GM23248 (cell line): ENCODE measurements at places on chromosomes 16 and 17. TPM values are rescaled to one million over a fixed set of nuclear protein-coding genes. Genes with fewer than 3 reads are reported as not detected.

GRCh38 chr16:86882586-86883280 is 304.4 kb downstream of the FOXL1 start:
- peaks cover 81% of the 10 kb centered on the region for H3K27me3 ChIP-seq
- peak; percentile 76 for DNase-seq
- no peaks in the 10 kb centered on the region for H3K36me3 ChIP-seq
- no peak overlapping the region for H3K27ac ChIP-seq

- no peak for DNase-seq
- no peaks in the 10 kb centered on the region for H3K36me3 ChIP-seq
- H3K4me3 ChIP-seq, result no peak overlapping the region
- no peaks in the 10 kb centered on the region for H3K4me1 ChIP-seq
- no peaks in the 10 kb centered on the region for H3K27me3 ChIP-seq
Observed at GRCh38 chr17:6323626-6324356, 111.1 kb downstream of the AIPL1 start.

GRCh38 chr16:85686912-85687591 is 1.7 kb downstream of the GINS2 start:
- H3K27ac ChIP-seq, result no peak overlapping the region
- peaks cover 11% of the 10 kb centered on the region; the same call in 1 of the 2 replicates for H3K27me3 ChIP-seq
- H3K4me1 ChIP-seq, result no peaks in the 10 kb centered on the region
- no peak overlapping the region for H3K4me3 ChIP-seq
- DNase-seq, result no peak

GRCh38 chr17:28524476-28525424 is 18.6 kb downstream of the FOXN1 start:
- peaks cover 18% of the 10 kb centered on the region for H3K4me1 ChIP-seq
- peak; percentile 78 for DNase-seq
- no peak overlapping the region for H3K27ac ChIP-seq

The MT4 gene
- total RNA-seq, result not detected in 2 replicates

DNA sequence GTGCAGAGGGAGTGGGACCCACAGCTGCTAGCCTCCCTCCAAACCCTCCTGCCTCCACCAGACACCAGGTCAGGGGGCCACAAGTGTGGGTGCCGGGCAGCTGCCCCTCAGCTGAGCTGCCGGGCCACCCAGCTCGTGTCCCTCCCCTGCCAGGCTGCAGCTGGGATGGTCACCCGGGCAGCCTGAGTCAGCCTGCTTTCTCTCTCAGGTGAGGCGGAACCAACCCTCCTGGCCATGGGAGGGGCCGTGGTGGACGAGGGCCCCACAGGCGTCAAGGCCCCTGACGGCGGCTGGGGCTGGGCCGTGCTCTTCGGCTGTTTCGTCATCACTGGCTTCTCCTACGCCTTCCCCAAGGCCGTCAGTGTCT is 6.9 kb downstream of the SLC16A3 start:
- no peak for DNase-seq
- peaks cover 27% of the 10 kb centered on the region for H3K4me1 ChIP-seq
- peaks cover 5% of the 10 kb centered on the region; the same call in 1 of the 2 replicates for H3K36me3 ChIP-seq
- no peak overlapping the region for H3K27ac ChIP-seq
- H3K27me3 ChIP-seq, result no peaks in the 10 kb centered on the region

- peaks cover 26% of the 10 kb centered on the region for H3K27me3 ChIP-seq
- DNase-seq, result no peak
- no peak overlapping the region for H3K27ac ChIP-seq
- no peaks in the 10 kb centered on the region for H3K4me1 ChIP-seq
- H3K4me3 ChIP-seq, result no peak overlapping the region
Observed at GRCh38 chr16:66918355-66918754, 330 bp downstream of the CDH16 start.

DNA sequence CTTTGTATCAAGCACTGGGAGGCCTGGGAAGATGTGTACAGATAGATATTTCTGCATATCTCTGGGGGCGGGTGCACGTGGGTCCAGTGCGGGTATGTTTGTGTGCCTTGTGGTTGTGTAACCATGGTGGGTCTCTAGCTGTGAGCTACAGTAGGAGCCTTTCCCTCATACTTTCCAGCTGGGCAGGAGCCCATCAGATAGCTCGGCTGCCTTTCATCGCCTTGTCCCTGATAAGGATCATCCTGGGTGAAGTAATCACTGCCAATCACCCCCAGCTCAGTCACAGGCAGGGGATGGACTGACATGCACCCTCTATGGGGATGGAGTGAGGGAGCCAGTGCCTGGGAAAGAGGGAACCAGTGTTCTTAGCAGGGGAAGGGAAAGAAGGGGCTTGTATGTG is 3.2 kb upstream of the SCRN2 start:
- H3K4me1 ChIP-seq, result 0 out of 2 replicates have a peak, but pooled peaks cover 5% of the 10 kb centered on the region
- DNase-seq, result peak; percentile 35
- H3K27ac ChIP-seq, result no peak overlapping the region

DNA sequence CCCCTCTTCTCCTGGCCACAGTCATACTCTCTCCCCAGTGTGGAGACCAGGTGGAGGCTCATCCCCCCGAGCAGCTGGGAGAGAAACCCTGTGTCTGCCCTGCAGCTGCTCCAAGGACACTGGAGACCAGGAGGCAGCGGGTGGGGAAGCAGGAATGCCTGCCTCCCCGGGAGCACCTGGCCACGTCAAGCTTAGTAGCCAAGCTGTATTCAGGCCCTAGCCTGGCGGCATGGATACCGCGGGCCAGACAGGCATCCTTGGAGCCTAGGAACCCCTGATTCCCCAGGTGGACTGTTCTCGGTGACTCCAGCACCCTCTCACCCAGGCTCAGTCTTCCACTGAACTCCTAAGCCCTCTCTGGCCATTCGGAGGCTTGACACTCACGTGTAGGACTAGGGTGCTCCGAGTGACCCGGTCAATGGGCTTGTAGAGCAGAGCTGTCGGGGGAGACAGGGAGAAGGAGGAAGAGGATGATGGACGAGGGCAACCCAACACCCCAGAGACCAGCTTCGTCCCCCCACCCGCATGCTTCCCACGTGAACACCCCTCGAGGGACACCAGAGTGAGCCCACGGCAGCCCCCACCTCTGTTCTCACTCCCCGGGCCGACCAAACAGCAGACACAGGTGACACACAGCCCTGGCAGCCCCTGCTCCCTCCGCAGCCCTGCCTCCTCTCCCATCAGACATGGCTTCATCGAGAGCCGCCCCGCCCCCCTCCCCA is 76.5 kb downstream of the TIMM22 start:
- no peak overlapping the region for H3K4me3 ChIP-seq
- no peaks in the 10 kb centered on the region for H3K4me1 ChIP-seq
- no peak overlapping the region for H3K27ac ChIP-seq
- H3K36me3 ChIP-seq, result peaks cover 7% of the 10 kb centered on the region; the same call in 1 of the 2 replicates
- DNase-seq, result no peak
- H3K27me3 ChIP-seq, result no peaks in the 10 kb centered on the region

The ST6GALNAC1 gene
- not detected in 2 replicates for total RNA-seq

DNA sequence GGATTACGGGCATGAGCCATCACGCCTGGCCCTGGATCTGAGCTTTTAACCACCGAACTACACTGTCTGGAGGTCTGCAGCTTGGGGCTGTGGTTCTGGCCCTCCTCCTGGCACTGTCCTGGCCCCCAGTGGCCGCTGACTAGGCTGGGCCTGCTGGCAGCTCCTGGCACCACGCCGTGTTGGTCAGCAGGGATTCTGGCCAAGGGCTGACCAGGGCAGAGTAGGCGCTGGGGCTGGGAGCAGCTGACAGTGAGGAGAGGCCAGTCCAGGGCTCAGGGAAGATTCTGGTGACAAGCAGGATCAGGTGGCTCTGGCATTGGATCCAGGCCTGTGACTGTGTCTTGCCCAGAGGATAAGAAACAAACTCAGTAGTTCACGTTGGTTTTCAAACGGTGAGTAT is 14.6 kb downstream of the EEF2K start:
- H3K27me3 ChIP-seq, result no peaks in the 10 kb centered on the region
- H3K36me3 ChIP-seq, result 0 out of 2 replicates have a peak, but pooled peaks cover 4% of the 10 kb centered on the region
- H3K4me3 ChIP-seq, result no peak overlapping the region
- no peak overlapping the region for H3K27ac ChIP-seq

The PLEKHH3 gene
- total RNA-seq, result 19.0 and 32.2 TPM in 2 replicates

DNA sequence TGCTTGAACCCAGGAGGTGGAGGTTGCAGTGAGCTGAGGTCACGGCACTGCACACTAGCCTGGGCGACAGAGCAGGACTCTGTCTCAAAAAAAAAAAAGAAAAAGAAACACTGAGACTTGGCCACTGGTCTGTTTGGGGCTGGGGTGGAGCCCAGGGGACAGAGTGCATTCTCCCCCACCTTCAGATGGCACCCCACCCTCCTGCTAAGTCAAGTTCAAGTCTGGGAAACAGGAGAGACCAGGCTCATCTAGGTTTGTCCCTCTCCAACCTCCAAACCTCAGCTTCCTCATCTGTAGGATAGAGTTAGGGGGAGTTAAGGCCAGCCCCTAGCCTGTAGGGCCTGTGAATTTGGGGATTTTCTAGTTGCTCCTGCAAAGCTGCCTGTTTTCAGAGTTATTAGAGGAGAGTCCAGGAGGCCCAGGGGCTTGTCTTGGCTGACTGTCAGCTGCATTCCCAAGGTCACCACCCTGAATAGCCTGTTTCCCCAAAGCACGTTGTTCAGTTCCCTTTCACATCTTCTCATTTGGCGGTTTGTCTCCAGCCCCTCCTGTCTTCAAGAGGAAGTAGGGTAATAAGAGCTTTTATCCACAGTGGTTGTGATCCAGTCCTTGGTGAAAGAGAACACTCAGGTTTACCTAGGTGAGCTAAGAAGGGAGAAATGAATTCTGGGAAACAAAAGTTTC is 2.2 kb downstream of the MT3 start:
- H3K27ac ChIP-seq, result no peak overlapping the region
- H3K4me1 ChIP-seq, result no peaks in the 10 kb centered on the region
- H3K36me3 ChIP-seq, result no peaks in the 10 kb centered on the region
- H3K4me3 ChIP-seq, result no peak overlapping the region
- DNase-seq, result no peak

The PERCC1 gene
- not detected in 2 replicates for total RNA-seq

The KRTAP4-9 gene
- not detected in 2 replicates for total RNA-seq

- peaks cover 6% of the 10 kb centered on the region; the same call in 1 of the 2 replicates for H3K4me1 ChIP-seq
- no peak overlapping the region for H3K27ac ChIP-seq
- no peaks in the 10 kb centered on the region for H3K27me3 ChIP-seq
- H3K36me3 ChIP-seq, result no peaks in the 10 kb centered on the region
- no peak for DNase-seq
Observed at GRCh38 chr17:80636361-80637018, 91.9 kb downstream of the RPTOR start.

The RPH3AL gene
- total RNA-seq, result 2.7 and 13.4 TPM in 2 replicates

GRCh38 chr16:73049091-73049490 is 1.2 kb upstream of the ZFHX3 start:
- no peak for DNase-seq
- H3K27ac ChIP-seq, result peak overlapping the region; percentile 61
- no peaks in the 10 kb centered on the region for H3K36me3 ChIP-seq
- no peaks in the 10 kb centered on the region for H3K27me3 ChIP-seq

The EME1 gene
- total RNA-seq, result 1.1 and 4.3 TPM in 2 replicates

GRCh38 chr17:61594294-61594825 is 3.3 kb upstream of the NACA2 start:
- H3K4me3 ChIP-seq, result no peak overlapping the region
- DNase-seq, result peak; percentile 20
- no peaks in the 10 kb centered on the region for H3K36me3 ChIP-seq
- peaks cover 88% of the 10 kb centered on the region for H3K27me3 ChIP-seq

DNA sequence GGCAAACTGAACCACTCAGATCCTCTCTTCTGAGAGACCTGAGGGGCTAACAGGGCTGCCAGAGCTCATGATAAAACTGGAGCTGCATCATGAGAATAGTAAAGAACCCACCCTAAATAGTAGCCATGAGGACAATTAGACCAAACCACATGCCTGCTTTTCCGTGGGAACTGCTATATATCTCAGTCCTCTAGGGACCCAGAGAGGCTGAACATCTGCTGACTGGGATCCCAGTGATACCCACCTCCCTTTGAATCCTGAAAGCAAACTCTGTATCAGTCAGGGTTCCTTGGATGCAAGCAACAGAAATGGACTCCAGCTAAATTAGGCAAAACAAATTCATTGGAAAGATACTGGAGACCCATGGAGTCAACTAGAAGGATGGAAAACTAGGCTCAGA is 6.5 kb downstream of the MT1X start:
- no peaks in the 10 kb centered on the region for H3K27me3 ChIP-seq
- peaks cover 9% of the 10 kb centered on the region for H3K4me1 ChIP-seq
- H3K36me3 ChIP-seq, result no peaks in the 10 kb centered on the region
- peak; percentile 10 for DNase-seq

DNA sequence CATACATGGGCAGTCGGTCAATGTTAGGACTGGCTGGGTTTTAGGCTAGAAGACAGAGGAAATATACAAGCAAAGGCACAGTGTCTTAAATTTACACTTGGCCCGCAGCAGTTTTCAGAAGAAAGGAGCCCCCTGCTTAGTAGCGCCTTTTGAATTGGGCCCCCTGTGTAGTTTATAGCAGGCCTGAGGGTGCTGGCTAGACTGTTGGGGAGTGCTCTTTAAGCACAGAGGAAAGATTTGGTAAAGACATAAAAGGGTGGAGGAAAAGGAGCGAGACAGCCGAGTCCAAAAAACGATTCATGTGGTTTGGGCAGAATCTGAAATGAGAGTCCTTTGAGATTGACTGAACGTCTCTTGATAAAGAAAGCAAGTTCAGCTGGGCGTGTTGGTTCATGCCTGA is 10.6 kb downstream of the RMI2 start:
- H3K4me1 ChIP-seq, result peaks cover 49% of the 10 kb centered on the region
- H3K27ac ChIP-seq, result no peak overlapping the region
- no peaks in the 10 kb centered on the region for H3K36me3 ChIP-seq
- no peak overlapping the region for H3K4me3 ChIP-seq

GRCh38 chr16:84675423-84675822 is 24.4 kb upstream of the USP10 start:
- H3K27me3 ChIP-seq, result 0 out of 2 replicates have a peak, but pooled peaks cover 3% of the 10 kb centered on the region
- no peak for DNase-seq
- H3K4me3 ChIP-seq, result no peak overlapping the region
- no peaks in the 10 kb centered on the region for H3K4me1 ChIP-seq
- no peak overlapping the region for H3K27ac ChIP-seq
- H3K36me3 ChIP-seq, result no peaks in the 10 kb centered on the region

DNA sequence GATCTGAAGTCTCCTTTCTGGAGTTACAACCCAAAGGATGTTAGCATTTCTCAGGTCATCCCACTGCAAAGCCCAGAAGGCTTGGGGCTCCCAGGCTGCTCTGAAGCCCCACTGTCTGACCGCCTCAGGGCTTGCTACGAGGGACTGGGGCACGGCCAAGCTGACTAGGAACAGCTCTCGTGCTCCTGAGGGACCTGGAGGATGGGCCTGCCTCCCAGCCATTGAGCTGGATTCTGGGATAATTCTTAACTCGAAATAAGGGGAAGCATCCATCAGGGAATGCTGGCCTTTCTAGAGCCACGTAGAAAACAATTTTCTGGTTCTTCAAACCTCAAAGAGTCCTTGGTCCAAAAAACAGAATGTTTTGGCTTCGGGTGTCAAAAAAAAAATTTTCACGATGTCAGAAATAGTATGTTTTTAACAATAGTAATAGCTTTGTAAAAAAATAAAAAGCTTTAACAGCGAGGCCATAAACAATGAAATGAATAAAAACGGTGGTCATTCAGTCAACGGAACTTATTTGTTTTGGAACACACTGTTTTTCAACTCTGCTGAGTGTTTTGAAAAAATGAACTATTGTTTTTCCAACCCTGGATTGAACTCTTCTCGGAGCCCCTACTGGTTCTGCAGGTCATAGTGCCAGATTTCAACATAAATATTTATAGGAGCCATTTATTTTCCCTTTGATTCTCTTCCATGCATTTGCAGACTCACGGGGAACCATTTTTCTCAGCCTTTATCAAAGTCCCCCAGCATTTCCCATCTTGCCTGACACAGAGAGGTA is 16.4 kb upstream of the HERPUD1 start:
- peaks cover 34% of the 10 kb centered on the region for H3K4me1 ChIP-seq
- no peak overlapping the region for H3K4me3 ChIP-seq
- DNase-seq, result no peak
- H3K27me3 ChIP-seq, result 0 out of 2 replicates have a peak, but pooled peaks cover 7% of the 10 kb centered on the region
- H3K27ac ChIP-seq, result no peak overlapping the region
- H3K36me3 ChIP-seq, result no peaks in the 10 kb centered on the region
